ENCODE measurements at places on chromosomes 12 and 14. TPM values are rescaled to one million over a fixed set of nuclear protein-coding genes. Genes with fewer than 3 reads are reported as not detected.

Gene SERPINA10
- total RNA-seq: not detected

Gene CEP128
- total RNA-seq: 1.8 TPM

Gene KRT2
- total RNA-seq: not detected

Gene CCDC175
- not detected for total RNA-seq

Gene RHOJ
- total RNA-seq: 5.0 TPM
